ENCODE measurements at places on chromosomes 2 and 18.

DNA sequence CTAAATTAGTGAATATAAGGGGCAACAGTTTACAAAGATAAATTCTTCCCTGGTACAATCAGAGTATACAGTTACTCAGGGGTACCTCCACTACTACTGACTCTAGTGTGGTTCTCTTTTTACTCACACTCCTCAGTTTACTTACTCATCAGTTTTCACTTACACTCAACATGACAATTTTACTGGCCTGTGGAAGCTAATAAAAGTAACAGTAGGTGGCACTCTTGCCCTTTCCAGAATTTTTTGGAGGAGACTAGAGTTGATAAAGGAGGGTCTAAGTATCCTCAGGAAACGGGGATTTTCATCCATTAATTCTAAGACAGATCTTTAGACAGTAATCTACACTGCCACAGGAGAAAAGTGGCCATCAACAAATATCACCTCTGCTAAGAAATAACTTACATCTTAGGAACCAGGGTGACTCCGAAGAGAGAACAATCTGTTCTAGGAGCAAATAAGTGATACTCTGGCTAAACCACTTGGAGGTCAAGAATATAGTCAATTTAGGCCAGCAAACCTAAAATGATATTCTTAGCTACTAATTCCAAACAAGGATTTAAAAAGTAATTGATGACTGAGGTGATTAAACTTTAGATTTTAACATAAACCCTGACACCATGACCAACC lies 61.3 kb downstream of the ATL2 start:
- DNase-seq, result peak; percentile 29

DNA sequence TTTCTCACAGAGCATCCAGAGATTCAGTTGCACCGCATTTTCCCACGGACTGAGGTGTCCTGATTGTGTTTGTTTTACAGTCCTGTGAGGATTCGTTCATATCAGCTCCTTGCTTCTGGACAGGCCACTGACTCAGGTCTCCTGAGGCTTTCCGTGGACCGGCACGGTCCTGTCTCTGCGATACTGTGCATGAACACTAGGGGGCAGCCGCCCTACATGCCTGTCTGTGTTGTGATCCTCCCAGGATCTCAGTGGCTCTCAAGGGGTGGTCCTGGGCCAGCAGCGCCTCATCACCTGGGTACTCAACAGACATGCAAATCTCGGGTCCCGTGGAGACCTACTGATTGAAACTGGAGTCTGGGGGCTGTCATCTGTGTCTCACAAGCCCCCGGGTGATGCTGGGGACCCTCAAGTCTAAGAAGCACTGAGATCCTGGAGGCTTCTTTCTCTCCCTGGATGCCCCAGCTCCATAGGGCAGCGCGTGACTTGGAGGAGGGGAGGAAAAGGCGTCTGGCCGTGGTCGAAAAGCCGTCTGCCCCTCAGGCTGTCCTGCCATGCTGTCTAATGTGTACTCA lies 28.9 kb downstream of the IL1R2 start:
- DNase-seq, result peak; percentile 79

- no peak for DNase-seq
These were observed 103.5 kb downstream of the SPTBN1 start for GRCh38 chr2:54559593-54560145.

DNA sequence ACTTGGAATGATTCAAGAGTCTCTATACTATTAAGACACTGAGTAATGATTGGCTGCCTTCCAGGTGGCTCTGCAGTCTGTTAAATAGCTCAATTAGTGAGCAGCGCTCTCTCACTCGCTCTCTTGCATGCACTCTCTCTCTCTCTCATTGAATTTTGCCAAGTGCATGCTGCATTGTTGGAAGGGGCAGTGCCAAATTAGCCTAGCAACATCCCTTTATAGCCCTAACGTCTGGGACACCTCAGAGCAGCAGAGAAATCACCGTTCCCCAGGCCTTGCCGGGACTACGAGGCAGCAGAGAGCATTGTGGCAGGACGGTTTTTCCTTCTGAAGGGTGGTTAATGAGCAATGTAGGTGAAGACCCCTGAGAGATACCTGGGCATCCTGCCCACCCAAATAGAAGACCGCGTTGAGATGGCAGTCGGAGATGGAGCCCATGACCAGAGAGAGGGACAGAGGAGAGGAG lies 447.6 kb upstream of the POU3F3 start:
- DNase-seq, result peak; percentile 56

DNA sequence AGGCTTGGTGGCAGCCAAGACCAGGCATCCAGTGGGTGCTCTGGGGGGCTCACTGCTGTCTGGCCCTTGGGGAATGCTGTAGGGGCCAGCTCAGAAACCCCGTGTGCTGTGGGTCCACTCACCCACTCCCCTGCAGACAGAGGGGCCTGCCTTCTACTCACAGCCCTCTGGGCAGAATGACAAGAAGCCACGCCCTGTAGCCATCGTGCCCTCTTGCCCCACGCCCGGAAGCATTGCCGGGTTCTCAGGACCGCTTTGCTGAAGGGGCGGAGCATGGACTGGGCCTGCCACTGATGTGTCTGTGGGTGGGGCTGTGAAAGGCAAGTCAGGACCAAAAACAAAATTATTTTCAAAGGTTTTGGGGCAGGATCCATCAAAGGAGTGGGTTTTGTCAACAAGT lies 27.8 kb downstream of the GLI2 start:
- no peak for DNase-seq

DNA sequence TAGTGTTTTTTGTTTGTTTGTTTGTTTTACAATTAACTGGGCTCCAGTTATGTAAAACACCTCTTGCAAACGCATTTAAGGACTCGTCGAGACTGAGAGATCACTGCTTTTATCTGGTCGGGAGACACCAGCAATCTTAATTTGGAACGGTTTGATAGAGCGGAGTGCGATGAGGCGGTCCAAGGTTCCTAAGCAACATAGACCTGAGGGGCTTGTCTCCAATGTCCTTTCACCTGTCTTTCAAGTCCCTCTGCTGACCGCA lies 729 bp upstream of the SELENOI start:
- DNase-seq, result no peak

DNA sequence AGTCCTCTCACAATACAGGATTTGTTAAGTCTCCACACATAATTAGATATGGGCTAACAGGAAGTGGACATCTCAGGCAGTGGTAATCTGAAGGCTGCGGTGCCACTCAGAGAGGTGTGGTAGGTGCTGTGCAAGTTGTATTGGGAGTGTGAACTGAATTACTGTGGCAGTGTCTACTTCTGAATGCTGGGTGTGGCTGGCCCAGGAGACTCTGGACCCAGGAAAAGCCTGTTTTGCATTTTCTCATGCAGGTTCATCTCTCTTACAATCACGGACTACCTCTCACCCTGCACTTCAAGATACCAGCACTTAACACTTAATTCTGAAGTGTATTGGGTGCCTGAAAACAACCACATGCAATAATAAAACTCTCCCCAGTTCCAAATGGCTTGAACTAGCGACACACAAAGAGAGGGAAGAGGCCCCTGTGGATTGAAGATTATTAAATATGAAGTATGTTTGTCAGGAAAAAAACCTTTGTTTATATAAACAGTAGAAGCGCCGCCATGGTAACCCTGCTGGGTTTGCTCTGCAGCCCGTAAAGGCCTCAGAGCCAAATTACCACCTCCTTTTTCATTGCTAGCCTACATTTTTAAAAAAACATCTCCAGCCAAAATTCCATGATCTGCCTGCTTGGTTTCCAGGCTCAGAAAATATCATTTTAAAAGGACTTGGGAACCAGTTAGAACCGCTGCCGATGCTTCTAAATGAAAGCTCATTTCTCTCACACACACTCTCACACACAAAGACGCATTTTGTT lies 77.5 kb downstream of the GFPT1 start:
- DNase-seq, result peak; percentile 92

DNA sequence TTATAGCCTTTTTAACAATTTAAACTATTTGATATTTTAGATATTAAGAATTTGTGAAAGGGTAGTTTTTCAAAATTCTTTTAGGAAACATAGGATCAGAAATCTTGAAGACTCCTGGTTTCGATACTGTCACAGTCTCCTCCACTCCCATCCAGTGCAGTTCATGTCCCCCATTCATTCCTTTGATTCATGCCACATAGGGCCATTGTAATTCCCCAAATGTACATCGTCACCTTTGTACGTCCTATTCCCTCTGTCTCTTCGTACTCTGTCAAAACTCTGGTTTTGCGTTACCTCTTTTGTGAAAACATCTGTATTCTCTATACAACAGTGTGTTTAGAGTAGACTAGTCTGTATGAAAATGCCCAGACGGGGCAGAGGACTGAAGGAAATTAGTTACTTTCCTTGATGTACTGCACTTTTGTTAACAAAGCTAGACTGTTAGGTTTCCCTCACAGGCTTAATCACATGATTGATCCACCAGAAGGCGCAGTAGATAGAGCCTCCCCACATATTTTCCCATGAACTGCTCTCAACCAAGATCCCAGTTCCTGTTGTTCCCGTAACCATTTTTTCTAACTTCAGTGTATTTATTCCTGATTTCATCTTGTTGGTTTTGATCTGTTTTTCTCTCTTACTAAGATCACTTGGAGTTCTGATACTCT lies 2.5 kb downstream of the MRPL35 start:
- no peak for DNase-seq

- no peak for DNase-seq
These were observed 10.2 kb downstream of the ZNF514 start for GRCh38 chr2:95149397-95149984.

GRCh38 chr18:61901323-61901986 lies 8.6 kb upstream of the RNF152 start:
- no peak for DNase-seq

- no peak for DNase-seq
These were observed 46.8 kb downstream of the ANTXR1 start for GRCh38 chr2:69059731-69060290.

DNA sequence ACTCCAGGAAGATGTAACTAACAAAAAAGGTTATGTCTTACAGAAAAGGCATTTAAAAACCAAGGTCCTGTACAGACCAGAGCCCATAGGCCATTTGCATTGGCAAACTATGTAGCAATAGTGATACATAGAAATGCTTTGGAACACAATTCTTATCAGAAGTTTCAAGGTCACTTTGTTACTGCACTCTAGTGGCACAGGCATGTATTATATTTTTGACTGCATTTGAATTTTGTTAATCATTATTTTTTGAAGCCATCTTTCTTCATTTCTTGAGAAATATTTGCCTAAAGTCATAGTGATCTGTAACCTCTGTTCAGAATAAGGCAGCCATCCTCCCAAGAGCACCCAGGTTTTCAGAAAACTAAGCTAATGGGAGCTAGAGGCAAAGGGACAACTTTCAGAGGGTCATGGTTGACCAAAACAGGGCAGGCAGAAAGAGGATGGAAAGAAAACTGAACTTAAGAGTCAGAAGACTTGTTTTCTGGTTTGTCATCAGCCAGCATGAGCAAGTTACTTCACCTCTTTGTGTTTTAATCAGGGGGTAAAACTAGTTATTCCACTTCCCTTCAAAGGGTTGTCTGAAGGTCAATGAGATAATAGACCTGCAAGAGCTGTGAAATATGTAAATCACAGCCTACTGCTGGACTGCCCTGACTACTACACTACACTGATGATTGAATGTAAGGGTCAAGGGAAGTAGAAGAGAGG lies 41.5 kb downstream of the SLC38A11 start:
- DNase-seq, result no peak

DNA sequence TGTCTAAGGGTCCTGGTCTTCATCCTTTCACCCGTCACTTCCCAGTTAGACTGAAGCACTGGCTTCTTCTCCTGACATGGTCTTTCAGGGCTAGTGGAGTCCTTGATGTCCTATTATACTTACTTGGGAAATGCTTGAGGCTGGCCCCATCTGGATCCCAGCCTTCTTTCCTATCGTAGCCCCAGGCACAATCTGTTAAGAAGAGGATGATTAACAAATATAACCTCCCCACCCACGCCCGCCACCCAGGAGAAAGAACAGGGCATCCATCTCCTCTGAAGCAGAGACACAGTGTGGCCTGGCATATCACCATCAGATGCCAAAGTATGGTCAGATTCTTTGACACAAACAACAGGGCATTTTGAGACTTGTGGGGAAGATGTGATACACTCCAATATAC lies 530.1 kb downstream of the SOX11 start:
- no peak for DNase-seq

- peak; percentile 87 for DNase-seq
These were observed 36.0 kb downstream of the PCBP1 start for GRCh38 chr2:70123051-70123828.
